Chondrocyte (in vitro differentiated cells): ENCODE measurements at places on chromosomes 6 and 20. TPM values are rescaled to one million over a fixed set of nuclear protein-coding genes. Genes with fewer than 3 reads are reported as not detected.

ADGRF1 gene
- total RNA-seq: not detected in 3 replicates

TREML1 gene
- not detected in 3 replicates for total RNA-seq

PDYN gene
- total RNA-seq: not detected in 3 replicates

SPEF1 gene
- 0.12 to 0.60 TPM in 2 of 3 replicates, not detected in the other for total RNA-seq

TBXT gene
- total RNA-seq: not detected in 3 replicates

DNA sequence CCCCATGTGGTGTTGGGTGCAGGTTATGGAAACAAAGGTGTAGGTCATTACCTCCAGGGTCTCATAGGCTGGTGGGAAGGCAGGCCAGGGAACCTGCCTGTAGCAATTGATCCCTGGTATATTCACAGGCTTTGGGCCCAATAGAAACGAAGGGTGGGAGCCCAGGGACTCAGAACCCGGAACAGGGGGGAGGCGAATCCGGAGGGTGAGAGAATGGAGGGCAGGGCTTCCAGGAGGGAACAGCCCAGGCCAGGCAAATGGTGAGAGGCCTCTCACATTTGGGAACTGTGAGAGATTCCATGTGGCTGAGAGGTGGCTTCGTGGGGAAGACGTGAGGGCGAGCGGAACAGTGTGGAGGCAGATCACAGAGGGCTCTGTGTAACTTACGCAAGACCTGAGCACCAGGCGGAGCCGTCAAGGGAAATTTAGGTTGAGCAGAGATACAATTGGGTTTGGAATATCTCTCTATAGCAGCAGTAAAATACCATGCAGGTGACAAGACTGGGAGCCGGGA lies 267.1 kb downstream of the ERMARD start:
- no peak overlapping the region for H3K27ac ChIP-seq
- H3K4me3 ChIP-seq: no peak overlapping the region
- DNase-seq: no peak
- H3K4me1 ChIP-seq: no peaks in the 10 kb centered on the region
- peaks cover 24% of the 10 kb centered on the region for H3K27me3 ChIP-seq

- no peak for DNase-seq
- no peak overlapping the region for H3K27ac ChIP-seq
- H3K36me3 ChIP-seq: peaks cover 4% of the 10 kb centered on the region
- H3K4me3 ChIP-seq: no peak overlapping the region
- no peaks in the 10 kb centered on the region for H3K27me3 ChIP-seq
- peaks cover 12% of the 10 kb centered on the region for H3K4me1 ChIP-seq
Observed at GRCh38 chr6:81831274-81831673, 78.8 kb upstream of the TENT5A start.

GRCh38 chr6:23951691-23952090 lies 174.3 kb upstream of the NRSN1 start:
- no peak overlapping the region for H3K4me3 ChIP-seq
- H3K4me1 ChIP-seq: peaks cover 5% of the 10 kb centered on the region
- DNase-seq: no peak
- H3K27me3 ChIP-seq: no peaks in the 10 kb centered on the region
- no peaks in the 10 kb centered on the region for H3K36me3 ChIP-seq
- no peak overlapping the region for H3K27ac ChIP-seq

DNA sequence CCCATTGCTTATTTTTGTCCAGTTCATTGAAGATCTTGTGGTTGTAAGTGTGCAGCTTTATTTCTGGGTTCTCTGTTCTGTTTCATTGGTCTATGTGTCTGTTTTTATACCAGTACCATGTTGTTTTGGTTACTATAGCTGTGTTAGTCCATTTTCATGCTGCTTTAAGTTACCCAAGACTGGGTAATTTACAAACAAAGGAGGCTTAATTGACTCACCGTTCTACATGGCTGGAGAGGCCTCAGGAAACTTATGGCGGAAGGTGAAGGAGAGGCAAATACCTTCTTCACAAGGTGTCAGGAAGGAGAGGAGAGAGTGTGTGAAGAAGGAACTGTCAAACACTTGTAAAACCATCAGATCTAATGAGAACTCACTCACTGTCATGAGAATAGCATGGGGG lies 29.9 kb upstream of the FERMT1 start:
- peaks cover 3% of the 10 kb centered on the region for H3K36me3 ChIP-seq
- no peak overlapping the region for H3K27ac ChIP-seq
- no peak overlapping the region for H3K4me3 ChIP-seq

GRCh38 chr6:147528511-147529145 lies 20.1 kb downstream of the SAMD5 start:
- H3K4me1 ChIP-seq: peaks cover 8% of the 10 kb centered on the region
- no peaks in the 10 kb centered on the region for H3K27me3 ChIP-seq
- H3K36me3 ChIP-seq: peaks cover 2% of the 10 kb centered on the region
- DNase-seq: no peak
- no peak overlapping the region for H3K4me3 ChIP-seq

DNA sequence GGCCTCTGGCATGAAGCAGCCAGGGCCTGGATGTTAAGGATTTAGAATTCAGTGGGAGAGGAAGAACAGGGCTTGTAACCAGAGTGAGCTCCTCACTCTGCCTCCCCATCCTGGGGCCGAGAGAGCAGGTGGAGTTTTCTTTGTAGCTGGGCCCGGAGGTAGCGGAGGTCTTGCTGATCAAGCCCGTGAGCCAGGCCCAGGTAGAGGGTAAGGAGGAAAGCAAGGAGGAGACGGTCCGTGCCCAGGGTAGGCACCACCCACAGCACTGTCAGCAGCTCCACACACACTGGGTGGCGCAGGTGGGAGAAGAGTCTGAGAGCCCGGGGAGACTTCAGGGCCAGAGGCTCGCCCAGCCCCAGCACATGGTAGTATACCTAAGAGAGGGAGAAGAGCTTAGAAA lies 2.1 kb upstream of the PPP1R18 start:
- no peaks in the 10 kb centered on the region for H3K27me3 ChIP-seq
- no peak for DNase-seq

- DNase-seq: no peak
- peaks cover 5% of the 10 kb centered on the region for H3K4me1 ChIP-seq
- peaks cover 3% of the 10 kb centered on the region for H3K27me3 ChIP-seq
- no peaks in the 10 kb centered on the region for H3K36me3 ChIP-seq
Observed at GRCh38 chr6:79188885-79189480, 45.5 kb downstream of the HMGN3 start.

DNA sequence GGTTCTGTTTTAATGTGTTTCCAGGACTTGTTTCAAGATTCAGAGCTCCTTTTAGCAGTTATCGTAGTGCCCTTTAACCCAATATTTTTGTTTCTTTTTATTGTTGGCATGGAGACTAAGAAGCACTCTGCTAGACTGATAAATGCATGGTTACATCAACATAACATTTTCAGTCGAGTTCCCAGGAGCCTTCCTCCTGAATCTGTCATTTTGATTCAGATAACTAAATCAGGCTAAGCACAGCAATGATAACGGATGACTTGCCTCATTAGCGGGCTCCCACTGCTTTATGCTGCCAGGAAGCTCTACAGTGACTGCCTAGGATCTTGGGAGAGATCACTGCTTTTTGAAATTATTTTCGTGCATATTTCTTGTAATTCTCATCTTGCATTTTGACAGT lies 772.8 kb upstream of the GJE1 start:
- peak overlapping the region; percentile 49 for H3K27ac ChIP-seq
- H3K27me3 ChIP-seq: no peaks in the 10 kb centered on the region
- no peak overlapping the region for H3K4me3 ChIP-seq
- H3K4me1 ChIP-seq: no peaks in the 10 kb centered on the region
